HTR-8/SVneo (cell line): ENCODE measurements at places on chromosomes 5 and 9.

DNA sequence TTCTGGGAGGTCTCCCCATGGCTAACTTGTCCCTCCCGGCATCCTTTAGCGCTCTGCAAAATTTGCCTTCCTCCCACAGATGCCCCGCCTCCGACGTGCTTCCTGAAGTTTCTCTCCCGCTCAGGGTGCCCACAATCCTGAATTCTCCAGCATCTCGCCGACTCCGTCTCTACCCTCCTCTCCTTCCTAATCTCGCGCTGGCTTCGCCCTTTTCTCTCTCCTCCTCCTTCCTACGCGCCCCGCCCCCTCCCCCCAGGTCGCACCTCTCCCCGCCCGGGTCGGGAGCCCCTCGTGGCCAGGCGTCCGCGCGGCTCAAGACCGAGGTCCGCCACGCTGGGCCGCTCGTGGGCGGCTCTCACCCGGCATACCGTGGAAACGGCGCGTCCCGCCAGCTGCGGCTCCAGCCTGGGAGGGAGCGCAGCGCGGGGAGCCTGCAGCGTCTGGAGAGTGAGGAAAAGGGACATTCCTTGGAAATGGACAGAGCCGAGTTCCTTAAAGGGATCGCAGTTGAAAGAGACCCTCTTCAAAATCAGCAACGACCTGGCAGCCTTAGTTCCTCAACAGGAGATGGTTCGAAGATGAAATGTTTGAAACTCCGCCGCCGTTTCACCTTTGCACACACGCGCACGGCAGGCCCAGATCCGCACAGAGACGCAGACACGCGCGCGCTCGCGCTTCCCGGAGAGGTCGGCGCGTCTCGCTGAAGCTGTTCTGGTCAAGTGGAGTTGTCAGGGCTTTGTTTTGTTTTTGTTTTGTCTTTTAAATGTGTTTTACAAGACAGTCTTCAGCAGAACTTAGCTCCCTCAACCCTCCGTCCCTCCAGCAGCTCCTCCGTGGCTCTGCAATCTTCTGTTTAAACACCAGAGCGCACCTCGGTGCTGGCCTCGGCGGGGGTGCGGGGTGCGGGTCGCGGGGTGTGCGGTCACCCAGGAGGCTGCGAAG, 5.0 kb upstream of the IRX2 start:
- no peak for DNase-seq

DNA sequence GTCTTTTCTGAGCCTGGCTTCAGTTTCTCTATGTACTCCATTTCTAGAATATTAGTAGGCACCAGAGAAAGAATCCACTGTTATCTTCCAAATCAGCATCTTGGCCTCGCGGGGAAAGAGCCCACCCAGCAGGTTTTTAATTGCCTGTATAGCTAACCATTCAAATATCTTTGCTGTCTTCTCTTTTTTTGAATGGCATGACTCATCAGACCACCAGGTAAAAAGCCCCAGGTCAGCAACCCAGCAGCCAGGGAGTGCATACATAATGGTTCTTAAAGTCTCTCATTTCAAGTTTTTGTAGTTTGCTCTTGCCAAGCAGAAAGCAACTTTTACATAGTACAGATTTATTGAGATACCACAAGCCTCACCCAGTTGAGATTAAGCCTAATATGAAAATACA, 50.7 kb downstream of the TMEM167A start:
- DNase-seq = no peak

DNA sequence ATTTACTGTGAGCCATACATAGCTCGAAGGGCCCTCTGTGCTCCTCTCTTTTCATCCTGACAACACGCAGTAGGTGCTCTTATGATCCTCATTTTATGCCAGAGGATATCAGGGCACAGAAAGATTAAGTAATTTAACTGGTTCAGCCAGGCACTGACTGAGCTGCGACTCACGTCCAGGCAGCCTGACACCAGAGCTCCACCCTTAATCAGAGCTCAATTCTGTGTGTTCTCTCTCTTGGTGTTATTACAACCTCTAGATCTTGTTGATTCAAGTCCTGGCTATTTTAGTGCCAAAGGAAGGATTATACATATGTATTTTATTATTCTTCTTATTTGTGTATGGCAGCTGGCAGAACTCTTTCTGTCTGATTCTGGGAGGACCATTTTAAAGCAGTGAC, 59.7 kb downstream of the OSMR start:
- no peak for DNase-seq

DNA sequence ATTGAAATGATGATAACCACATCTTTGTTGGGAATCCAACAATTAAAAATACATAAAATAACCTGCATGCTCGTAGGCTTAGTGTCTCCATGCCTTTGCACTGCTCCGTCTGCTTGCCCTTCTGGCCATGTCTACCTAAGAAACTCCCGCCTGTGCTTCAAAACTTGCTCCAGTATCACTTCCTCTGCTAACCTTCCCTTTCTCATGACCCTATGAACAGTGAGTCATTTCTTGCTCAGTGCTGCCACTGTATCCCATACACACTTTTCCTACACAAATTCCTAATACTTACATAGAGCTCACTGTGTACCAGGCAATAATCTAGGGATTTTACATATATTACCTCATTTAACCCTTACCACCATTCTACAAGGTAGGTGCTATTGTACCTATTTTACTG, 33.5 kb downstream of the TMEM245 start:
- no peak for DNase-seq

DNA sequence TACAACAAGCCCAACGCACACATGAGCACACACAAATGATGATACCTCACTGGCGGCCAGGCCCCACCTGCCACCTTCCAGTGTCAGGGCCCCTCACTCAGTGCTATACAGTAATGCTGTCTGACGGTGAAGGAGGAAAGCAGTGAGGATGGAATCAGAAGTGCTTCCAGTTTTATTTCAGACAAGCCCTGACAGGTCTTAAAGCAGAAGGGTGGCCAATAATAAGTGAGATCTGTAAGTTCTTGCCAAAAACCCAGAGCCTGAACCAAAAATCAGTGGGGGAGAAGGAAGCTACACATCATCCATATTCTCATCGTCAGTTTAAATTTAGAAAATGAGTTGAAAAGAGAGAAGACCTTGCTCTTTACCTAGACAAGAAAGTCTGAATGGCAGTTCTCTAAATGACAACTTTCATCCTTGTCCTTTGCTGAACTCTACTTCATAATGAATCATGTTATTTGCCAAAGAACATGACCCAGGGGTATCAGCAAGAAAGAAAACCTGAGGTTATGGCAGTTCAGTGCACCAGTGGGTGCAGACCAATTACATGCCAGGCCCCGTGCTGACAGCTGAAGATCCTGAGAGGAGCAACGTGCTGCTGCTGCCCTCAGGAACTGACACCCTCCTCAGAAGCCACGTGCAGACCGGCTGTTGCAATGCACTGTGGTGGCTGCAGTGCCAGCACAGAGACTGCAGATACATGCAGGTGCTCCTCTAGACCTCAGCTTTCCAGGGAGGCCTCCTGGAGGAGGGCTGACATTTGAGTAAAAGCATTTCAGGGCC, 118.7 kb downstream of the DROSHA start:
- no peak for DNase-seq

DNA sequence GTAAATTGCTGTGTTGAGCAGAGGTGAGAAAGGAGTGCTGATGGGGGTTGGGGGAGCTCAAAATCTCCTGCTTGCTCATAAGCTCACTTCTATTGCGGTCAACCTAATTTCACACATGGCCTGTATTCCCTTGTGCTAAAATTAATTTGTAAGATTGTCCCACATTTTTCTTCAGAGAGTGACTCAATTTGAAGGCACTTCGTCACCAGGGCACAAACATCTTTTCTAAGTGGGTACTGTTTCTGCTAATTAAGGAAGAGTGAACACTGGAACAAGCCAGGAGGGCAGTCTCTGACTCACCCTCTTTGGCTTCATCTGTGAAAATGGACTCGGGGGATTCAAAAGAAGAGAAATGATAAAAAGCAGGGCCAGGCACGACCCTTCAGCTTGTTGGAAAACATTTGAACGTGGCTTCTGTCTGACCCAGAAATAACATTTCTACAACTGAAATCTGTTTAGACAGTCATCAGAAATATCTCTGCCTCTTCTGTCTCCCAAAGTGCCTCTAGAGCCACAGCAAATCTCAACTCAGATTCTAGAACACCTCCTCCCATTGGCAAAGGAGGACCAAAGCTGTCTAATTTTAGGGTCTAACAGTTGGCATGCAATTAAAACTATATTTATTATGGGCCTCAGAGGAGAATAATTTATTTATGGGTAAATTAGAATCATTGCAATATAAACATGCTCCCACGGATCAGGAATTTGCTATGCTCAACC, 49.8 kb downstream of the FEM1C start:
- no peak for DNase-seq

DNA sequence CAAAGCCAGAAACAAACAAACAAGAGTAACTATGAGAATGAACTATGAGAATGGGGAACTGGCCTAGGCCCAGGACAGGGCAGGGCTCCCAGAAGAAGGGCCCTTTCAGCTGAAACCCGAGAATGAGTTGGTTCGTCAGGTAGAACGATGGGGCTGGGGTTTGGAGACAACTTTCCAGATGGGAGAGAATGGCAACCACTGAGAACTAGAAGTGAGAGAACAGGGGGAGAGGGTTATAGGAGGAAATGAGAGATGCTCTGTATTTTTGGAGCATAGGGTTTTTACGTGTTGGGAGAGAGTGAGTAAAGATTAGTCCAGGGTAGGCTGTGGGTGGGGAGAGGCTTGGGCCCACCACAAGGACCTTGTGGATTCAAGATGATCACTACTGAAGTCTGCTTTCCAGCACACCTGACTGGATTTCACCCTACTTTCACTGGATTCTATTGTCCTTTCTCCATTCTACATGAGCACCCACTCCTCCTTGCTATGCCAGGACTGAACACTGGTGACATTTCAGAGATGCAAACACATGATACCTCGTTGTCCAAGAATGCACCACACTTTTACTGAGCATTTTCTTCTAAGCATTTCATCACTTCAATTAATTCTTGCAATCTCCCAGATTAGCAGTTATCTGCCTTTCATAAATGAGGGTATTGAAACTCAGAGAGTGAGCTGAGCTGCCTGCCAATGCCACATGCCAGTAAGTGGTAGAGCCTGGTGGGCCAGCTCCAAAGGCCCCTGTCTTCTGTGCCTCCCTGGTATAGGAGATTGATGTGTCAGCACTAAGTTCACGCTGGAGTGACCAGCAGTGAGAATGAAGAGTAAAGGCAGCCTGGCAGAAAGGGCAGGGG, 3.2 kb upstream of the TMEM268 start:
- no peak for DNase-seq

GRCh38 chr5:115069087-115069968, 100.4 kb downstream of the TRIM36 start:
- peak; percentile 21 for DNase-seq

DNA sequence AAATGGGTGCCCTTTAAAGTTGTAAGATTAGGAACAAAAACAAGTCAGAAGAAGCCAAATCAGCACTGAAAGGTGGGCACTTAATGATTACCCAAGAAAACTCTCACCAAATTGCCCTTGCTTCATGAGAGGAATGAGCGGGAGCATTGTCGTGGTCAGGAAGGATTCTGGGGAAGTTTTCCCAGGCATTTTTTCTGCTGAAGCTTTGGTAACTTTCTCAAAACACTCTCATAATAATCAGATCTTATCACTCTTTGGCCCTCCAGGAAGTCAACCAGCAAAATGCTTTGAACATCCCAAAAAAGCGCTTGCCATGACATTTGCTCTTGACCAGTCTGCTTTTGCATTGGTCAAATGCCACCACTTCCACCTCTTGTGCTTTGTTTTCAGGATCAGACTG, 10.4 kb upstream of the PCDHGC3 start:
- DNase-seq = no peak

GRCh38 chr5:33227746-33228145, 213.0 kb upstream of the TARS1 start:
- no peak for DNase-seq

DNA sequence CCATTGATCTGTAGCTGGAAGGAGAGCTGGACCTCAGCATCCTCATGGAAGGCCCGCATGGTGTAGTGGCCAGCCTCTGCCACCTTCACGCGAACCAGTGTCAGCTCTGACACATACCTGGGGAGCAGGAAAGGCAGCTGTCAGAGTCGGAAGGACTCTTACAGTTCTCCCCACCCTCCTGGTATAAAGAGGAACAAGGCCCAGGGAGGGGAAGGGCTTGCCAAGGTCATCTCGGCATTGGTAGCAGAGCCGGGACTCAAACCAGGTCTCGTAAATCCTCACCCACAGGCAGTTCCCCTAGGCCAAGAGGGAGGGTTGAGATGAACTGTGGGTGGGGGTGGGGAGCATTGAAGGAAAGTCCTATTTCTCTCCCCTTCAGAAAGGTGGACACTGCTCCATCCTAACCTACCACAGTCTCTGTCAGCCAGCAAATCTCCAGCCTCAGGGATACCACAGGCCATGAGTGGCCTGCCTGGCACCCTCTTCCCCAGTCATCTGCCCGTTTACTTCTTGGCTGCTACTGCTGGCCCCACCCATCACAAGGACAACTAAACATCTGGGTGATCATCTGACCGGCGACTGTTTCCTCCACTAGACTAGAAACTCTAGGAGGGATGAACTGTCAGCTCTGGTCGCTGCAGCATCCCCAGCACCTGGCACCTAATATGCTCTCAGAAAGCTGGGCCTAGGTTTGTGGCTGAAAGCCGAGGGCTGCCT, 23.5 kb downstream of the PDGFRB start:
- no peak for DNase-seq

- no peak for DNase-seq
These were observed 988 bp downstream of the SHISAL2B start for GRCh38 chr5:64691291-64691690.

DNA sequence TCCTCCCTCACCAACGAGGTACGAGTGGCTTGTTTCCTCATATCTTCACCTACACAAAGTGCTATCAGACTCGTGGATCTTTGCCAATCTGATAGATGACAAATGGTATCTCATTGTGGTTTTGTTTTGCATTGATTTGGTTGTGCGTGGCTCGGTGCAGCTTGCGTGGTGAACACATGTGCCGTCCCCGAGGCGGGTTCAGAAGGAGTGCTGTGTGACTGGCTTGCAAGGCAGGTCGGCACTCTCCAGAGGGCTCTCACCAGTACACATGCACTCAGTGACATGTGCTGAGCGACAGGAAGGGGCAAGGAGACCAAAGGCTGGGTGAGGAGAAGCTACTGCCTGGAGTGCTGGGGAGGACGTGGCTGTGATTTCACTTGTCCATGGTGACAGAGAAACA, 95.3 kb upstream of the PITX1 start:
- no peak for DNase-seq
